LoVo (cell line): ENCODE measurements at places on chromosomes 11 and 22.

GRCh38 chr11:128705124-128705920 is 11.4 kb downstream of the FLI1 start:
- no peak for DNase-seq

DNA sequence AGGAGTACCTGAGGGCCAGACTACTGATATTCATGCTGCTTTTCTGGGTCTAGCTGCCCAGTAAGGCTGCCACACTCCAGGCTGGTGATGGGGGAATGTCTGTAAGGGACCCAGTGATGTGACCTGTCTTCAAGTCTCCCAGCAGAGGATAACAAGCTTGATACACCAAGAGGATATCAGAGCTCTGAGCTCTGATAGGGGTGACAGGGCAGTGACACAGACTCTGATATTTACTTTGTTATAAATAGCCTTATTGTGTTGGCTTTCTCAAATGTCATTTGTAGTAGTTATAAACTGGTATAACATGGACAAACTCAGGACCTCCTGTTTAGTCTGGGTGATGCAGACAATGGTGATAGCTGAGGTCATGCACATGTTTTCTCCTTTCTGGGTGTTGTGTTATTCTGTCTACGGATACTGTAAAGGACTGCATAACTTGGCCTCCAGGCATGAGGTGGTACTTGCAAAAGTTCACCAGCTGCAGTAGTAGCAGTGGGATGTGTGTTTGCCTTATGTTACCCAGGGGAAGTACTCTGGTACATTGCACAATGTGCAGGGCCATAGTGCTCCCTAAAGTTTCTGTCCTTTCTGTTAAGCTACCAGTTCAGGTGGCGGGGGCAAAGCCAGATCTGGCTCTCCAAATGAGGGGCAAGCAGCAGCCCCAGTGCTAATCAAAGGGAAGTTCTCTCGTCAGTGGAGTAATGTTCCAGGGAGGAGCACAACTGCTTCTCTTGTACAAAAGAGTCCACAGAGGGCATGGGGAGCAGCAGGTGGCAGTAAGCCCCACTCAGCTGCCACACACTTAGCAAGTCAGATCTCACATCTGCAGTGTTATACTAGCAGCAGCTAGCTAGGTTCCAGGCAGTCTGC is 812.2 kb downstream of the JRKL start:
- DNase-seq: no peak

DNA sequence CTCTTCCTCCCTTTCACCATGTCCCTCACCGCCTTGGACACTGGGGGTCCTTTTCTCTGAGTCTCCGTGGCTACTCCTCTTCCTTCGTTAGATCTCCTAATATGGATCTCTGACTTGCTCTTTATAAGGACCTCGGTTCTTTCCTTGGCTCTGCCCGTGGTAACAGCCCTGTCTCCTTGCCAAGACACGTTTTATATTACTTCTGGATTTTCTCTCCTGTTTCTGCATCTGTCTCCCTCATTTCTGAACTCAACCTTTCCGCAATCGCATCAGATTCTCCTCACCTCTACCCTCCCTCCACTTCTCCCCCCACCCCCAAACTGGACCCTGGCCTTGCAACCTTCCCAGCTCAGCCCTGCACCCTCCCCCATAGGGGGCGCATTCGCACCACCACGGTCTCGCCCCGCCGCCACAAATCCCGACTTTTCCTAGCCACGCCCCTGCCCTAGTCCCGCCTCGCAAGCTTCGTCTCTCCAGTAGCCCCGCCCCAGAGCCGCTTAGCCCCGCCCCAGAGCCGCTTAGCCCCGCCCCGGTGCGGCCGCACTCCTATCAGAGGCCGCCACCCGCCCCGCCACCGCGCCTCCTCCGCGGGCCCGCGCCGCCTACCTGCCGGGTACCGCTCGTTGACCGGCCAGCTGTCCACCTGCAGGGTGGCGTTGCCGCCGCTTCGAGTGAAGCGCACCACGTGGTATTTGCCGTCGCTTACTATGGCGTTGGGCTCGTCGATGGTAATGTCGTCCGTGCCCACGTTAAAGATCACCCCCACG is 39.0 kb downstream of the SLC22A12 start:
- no peak for DNase-seq

DNA sequence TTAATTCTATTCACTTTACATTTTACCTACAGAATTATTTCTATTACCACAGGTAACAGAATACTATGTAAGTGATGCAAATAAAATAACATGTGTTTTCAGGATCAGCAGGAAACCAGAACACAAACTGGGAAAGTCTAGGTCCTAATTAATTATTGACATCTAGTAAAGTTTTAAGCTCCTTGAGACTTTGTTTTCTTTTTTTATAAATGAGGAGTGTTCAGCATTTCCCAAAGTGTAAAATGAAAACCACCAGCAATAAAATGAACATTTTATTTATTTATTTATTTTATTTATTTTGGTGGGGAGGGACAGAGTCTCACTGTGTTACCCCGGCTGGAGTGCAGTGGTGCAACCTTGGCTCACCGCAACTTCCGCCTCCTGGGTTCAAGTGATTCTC is 123.6 kb downstream of the ARHGAP42 start:
- no peak for DNase-seq

DNA sequence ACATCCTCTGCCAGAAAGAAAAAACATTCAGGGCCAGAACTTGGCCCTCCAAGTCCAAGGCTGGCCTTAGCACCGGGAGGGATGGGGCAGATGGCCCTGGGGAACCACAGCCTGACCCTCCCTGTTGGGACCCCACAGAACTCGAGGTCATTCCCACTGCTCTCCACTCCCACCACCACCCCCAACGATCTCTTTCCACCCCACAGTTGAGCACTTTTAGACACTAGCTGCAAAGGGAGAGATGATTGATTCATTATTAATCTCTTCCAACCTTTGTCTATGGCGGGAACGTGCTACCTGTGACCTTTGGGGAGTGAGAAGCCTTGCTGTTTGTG is 869.7 kb downstream of the BRD1 start:
- no peak for DNase-seq

GRCh38 chr11:16297332-16297731 is 59.0 kb downstream of the SOX6 start:
- DNase-seq: no peak

- DNase-seq: no peak
These were observed 5.4 kb downstream of the LINC01488 start for GRCh38 chr11:69486773-69487291.

- DNase-seq: no peak
These were observed 232.0 kb upstream of the TENM4 start for GRCh38 chr11:79672786-79673185.

GRCh38 chr11:87260811-87261210 is 223.1 kb downstream of the TMEM135 start:
- no peak for DNase-seq

- peak; percentile 69 for DNase-seq
These were observed 29.9 kb downstream of the ARVCF start for GRCh38 chr22:19986410-19987341.

GRCh38 chr11:70147668-70148067 is 55.4 kb upstream of the FADD start:
- no peak for DNase-seq

GRCh38 chr11:119839476-119840133 is 110.6 kb upstream of the NECTIN1 start:
- no peak for DNase-seq

GRCh38 chr11:27965559-27965958 is 142.4 kb downstream of the KIF18A start:
- DNase-seq: no peak

DNA sequence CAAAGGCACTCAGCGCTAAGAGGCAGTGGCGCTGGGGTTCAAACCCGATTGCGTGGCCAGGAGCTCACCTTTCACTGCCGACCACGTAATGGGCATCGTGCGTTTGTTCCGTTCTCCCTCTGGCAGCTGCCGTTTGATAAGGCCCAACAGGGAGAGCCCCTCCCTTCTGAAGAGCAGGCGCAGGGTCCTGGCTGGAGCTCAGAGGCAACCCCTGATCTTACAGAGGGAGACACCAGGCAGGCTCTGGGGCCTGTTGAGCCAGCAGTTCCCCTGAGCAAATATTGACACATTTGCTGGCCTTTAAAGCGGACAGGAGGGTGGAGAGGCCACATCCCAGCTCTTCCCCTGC is 11.7 kb upstream of the C1QTNF6 start:
- DNase-seq: peak; percentile 17

- no peak for DNase-seq
These were observed 889.4 kb downstream of the LRRC4C start for GRCh38 chr11:40569947-40570531.

DNA sequence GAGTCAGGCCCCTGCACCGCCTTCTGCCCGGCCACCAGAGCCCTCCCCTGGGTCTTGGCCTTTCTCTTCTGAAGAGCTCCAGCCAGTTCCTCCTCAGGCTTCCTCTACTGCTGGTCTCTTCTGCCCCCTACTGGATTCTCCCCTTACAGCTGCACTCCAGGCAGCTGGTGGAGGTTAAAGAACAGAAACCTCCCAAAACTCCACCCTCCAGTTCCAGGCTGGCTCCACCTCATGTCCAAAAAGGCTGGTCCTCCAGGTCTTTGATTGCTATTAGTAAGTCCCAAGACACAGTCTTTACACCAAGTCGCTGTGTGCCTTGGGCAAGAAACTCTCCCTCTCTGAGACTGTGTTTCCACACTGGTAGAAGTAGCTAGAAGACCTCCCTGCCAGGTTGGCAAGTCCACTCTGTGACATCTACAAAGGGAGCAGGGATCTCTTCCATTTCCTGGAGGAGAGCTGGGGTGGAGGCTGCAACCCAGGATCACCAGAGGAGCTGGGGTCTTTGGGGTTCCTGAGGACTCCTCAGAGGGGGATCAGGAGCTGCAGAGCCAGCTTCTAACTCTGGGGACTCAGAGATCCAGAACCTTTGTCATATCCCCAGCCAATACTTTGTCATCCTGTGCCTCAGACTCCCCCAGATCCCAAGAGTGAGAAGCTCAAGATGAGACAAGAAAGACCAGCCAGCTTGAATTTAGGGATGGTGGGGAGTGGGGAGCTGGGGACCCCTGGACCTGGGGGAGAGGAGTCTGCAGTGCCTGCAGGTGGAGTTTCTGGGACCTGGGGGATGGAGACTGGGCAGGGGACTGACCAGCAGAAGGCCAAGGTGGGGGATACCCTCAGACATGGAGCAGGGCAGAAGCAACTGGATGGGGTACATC is 3.4 kb upstream of the IGLL5 start:
- DNase-seq: peak; percentile 29

DNA sequence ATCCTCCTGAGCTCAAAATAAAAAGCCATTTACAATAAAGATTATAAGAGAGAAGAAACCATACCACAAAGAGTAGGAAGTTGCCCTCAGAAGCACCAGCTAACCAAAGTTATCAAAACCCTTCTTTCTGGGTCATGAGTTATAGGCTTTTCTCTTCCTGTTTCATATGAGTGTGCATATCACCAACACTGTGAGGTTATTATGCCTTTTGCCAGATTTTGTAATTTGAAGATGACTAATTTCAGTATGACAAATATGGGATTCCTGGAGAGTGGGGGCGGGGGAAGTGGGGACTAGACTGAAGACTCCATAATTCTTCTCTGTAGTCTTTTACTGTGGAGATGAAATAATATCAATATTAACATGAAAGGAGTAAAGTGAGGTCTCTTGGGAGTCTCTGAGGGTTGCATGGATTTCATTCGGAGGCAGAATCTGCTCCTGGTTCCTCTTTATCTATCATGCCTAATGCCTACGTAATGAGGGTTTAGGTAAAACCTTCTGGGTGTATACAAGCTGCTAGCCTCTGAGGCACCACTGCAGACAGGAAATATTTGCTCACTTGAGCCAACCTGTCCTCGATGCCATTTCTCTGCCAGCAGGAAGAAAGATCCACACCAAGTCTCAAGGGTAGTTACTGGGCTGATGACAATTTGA is 2.1 kb downstream of the LPXN start:
- peak; percentile 42 for DNase-seq

- no peak for DNase-seq
These were observed 56.4 kb downstream of the SGSM3 start for GRCh38 chr22:40426594-40427333.

GRCh38 chr11:18105086-18105801 is 638 bp downstream of the SAAL1 start:
- no peak for DNase-seq

DNA sequence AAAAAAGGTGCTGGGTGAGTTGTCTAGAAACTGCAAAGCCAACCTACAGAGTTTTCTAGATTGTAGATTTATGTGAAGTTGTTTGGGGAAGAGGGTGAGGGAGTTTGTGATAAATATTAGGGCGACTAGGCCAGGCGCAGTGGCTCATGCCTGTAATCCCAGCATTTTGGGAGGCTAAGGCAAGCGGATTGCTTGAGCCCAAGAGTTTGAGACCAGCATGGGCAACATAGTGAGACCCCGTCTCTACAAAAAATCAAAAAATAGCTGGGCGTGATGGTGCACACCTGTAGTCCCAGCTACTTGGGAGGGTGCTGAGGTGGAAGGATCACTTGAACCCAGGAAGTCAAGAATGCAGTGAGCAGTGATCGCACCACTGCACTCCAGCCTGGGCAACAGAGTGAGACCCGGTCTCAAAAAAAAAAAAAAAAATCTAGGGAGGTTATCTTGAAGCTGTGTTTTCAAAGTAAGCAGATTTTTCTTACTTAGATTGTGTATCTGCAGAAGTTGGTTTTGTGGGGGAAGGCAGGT is 844 bp downstream of the APOL6 start:
- no peak for DNase-seq

GRCh38 chr22:34072585-34072984 is 152.3 kb upstream of the LARGE1 start:
- DNase-seq: no peak

GRCh38 chr11:8442301-8442700 is 151.7 kb downstream of the STK33 start:
- no peak for DNase-seq

- DNase-seq: no peak
These were observed 28.3 kb downstream of the NECTIN1 start for GRCh38 chr11:119700536-119701346.

DNA sequence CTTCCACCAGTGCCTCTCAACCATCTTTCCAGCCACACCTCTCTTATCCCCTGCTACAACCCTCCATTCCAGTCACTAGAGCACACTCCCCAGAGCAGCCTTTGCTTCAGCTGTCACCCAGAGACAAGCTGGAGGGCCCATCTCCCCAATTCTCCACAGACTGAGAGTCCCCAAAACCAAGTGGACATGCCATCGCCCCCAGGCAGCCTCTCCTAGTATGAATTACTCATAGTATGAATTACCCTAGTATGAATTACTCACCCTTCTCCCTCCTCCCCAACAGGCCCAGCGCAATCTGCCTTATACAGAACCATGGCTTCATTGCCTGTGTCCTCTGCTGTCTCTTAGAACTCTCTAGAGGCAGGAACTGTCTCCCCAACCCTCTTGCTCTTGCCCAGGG is 24.8 kb downstream of the MYH9 start:
- DNase-seq: no peak

- DNase-seq: no peak
These were observed 44.3 kb downstream of the ZNRF3 start for GRCh38 chr22:28927630-28928029.

- DNase-seq: no peak
These were observed 3.2 kb downstream of the CHKA start for GRCh38 chr11:68117853-68118470.
